Midbrain (tissue), 1 donor: ENCODE measurements at places on chromosomes 11 and 22.
A peak's percentile ranks its signal among the peaks of the same experiment; 100 is the strongest.

DNA sequence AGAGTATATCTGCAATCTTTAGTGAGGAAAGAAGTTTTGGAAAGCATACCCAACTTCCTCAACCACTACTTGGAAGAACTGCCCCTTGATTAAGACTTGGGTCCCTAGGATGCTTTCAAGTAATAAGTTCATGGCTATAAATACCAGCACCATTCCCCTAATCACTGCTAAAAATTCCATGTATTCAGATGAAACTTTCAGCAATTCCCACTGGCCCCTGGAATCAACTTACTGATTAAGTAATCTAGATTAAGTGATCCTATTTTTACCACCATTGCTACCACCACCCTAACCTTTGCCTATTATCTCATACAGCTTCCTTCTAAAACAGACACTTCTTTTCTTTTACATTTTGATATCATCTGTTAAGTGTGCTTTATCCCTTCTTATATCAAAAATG is 10.5 kb downstream of the PICALM start:
- DNase-seq, result no peak

DNA sequence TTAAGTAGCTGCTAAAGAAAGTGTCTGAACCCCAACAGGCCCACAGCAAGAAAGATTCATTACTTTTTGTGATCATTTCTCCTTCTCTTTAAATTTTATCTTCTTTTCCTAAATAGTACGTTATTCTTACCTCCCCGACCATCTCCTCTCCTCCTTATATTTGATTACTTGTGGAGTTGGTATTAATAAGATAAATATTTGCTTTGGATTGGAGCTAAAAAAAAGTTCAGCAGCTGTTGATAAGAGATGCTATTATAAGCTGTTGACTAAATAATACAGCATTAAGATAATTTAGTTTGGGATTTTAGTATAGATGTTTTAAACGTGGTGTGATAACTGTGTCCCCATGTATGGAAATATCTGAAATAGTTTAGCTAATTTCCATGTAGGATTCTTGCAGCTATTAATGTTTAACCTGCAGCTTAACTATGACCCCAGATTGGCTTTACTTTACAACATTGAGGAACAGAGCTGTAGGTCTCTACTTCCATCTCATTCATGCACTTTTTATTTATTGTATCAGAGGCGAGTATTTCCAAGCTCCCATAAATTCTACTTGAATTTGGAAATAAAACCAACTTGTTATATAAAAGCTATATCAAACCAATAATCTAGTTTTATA is 37.8 kb downstream of the ZNF143 start:
- DNase-seq, result no peak

DNA sequence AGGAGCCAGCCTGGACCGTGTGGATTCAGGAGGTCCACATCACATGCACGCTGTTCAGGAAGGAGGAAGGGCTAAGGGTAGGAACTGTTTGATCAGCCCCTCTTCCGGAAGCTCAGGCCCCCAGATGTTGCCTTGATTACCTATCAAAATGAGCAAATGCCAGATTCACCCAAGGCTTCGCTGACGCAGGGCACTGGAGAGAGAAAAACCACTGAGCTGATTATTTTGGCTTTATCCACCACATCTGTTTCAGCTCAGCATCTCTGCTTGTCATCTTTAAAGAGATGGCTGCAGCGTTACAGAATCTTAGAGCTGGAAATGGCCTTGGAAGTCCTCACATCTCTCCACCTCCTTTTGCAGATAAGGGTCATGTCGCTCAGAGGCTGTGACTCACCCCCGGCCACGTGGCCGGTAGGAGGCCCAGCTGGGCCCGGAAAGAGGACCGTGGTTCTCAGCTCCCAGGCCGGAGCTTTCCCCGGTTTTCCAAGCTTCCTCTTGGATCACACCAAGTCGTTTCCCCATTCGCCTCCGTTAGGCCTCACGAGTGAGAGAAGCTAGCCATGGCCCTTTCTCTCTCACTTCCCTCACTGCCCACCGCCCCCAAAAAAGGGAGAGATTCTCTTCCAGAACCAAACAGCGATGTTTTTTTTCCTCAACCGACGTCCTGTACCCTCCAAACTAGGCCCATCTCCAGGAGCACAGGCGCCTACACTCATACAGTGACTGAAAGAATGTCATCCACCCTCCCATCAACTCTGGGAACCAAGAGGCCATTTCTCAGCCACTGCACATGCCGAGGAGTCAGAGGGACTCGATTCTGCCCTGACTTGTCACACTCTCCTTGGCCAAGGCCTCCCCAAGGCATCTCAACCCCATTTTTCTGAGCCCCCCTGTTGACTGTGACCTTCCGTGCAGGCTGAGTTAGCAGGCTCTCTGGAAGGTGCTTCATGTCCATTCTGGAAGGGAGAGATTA is 37.6 kb downstream of the LIF start:
- no peak for DNase-seq

- no peak for DNase-seq
Observed at GRCh38 chr11:18594999-18595749, 4.4 kb upstream of the MISFA start.

GRCh38 chr11:88405853-88406252 is 68.3 kb upstream of the CTSC start:
- DNase-seq, result no peak

- DNase-seq, result peak; percentile 54
Observed at GRCh38 chr11:114340311-114341131, 44.3 kb downstream of the NNMT start.

- no peak for DNase-seq
Observed at GRCh38 chr11:76269247-76269646, 62.9 kb upstream of the WNT11 start.

- no peak for DNase-seq
Observed at GRCh38 chr22:24706054-24706453, 68.5 kb downstream of the PIWIL3 start.

DNA sequence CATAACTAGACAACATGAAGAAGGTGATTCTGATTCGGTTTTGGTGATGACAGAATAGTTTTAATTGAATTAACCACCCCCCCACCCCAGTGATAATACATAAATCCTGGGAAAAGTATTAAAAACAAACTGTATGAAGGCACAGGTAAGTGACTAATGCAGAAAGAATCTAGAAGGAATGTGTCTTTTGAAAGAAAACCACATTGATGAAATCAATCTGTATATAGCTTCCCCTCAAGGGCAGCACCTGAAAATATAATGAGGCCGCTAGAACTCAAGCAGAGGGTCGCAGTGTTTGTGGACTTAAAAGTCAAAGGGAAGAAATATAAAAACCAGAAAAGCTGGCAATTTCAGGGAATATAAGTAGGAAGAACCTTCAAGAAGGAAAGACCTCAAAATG is 580.5 kb upstream of the CHORDC1 start:
- no peak for DNase-seq

DNA sequence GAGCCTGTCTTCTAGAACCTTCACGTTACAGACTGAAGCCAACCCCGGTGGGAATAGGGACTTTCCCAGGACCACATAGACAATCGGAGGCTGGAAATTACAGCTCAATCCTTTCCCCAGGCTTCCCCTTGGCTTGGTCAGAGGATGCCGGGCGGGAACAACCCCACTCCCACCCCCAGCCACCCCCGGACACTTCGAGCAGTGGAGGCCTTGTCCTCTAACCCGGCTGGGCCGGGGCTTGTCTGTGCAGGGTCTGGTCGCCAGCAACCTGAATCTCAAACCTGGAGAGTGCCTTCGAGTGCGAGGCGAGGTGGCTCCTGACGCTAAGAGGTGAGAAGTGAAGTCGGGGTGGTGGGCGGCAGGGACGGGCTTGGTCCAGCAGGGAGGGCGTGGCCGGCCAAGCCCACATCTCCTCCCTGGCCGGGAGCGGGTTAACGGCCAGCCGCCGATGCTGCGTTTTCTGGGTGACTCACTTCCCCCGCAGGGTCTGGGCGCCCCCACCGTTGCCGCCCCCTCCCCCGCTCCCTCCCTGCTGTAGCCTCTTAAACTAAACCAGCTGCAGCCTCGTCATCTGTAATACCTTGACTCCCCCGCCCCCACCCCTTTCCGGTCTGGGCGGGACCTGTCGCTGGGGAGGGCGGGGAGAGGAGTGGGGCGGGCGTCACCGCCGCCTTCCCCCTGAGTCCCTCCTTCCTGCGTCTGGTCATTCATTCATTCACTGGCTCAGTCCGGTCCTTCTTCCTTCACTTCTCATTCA is 1.5 kb downstream of the LGALS1 start:
- DNase-seq, result peak; percentile 18

DNA sequence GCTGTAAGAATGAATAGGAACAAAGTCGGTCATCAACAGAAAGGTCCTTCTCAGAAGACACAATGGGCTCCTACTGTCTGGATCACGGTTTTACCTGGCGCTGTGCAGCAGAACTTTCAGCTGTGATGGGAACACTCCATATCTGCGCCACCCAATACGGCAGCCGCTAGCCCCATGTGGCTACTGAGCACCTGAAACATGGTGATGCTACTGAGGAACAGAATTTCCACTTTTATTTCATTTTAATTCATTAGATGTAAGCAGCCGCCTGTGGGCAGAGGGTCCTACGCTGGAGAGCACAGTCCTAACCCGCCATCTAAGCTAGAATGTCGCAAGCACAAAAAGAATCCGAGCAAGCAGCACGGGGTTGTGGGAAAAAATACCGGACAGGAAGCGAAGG is 2.7 kb downstream of the SULT4A1 start:
- DNase-seq, result no peak

- DNase-seq, result no peak
Observed at GRCh38 chr11:65503949-65504673, 5.3 kb downstream of the MALAT1 start.

GRCh38 chr11:66341502-66342126 is 3.3 kb downstream of the BRMS1 start:
- no peak for DNase-seq

DNA sequence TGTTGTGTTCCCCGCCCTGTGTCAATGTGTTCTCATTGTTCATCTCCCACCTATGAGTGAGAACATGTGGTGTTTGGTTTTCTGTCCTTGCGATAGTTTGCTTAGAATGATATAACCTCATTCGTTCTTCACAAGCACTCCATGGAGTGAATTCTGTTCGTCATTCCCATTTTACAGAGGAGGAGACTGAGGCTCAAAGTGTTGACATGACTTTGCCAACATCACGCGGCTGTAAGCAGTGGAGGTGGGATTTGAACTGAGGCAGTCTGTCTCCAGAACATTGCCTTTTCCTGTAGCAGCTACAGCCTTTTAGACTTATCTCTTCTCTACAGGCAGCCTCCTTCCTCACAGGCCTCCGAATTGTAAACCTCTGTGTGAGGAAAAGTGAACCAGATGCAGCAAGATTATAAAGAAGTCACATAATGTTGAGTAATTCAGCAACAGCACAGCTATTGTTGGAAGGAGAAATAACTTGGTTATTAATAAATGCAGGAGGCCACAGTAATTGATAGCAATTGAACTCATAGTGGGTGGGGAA is 74.6 kb downstream of the MYO18B start:
- DNase-seq, result no peak

- DNase-seq, result no peak
Observed at GRCh38 chr11:68498903-68499883, 38.6 kb downstream of the PPP6R3 start.

DNA sequence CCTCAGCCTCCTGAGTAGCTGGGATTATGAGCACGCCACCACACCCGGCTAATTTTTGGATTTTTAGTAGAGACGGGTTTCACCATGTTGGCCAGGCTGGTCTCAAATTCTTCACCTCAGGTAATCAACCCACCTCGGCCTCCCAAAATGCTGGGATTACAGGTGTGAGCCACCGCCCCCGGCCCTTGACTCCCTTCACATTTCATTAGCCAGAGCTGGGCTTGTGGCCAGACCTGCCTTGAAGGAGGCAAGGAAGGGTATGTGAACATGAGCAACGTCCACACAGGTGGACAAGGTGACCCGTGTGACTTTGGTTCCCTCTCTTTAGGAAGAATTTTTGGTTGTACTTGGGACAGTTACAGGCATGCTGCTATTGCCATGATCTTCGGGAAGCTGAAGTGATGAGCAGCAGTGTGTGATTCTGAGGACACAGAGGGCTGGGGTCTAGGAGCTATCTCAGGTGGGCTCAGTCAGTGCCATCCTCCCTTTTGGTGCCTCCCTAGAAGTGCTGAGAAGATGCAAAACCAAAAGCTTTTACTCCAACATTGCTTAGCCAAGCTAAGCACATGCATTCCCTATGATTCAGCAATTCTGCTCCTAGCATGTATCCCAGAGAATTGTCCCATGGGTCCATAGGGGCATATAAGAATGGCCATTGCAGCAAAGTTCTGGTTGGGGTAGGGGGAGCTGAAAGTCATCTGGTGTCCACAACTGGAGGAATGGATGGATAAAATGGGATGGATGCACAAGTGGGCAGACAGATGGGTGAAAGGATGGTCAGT is 6.1 kb downstream of the AP5B1 start:
- DNase-seq, result no peak

GRCh38 chr11:17633987-17634775 is 85.2 kb upstream of the MYOD1 start:
- DNase-seq, result no peak

DNA sequence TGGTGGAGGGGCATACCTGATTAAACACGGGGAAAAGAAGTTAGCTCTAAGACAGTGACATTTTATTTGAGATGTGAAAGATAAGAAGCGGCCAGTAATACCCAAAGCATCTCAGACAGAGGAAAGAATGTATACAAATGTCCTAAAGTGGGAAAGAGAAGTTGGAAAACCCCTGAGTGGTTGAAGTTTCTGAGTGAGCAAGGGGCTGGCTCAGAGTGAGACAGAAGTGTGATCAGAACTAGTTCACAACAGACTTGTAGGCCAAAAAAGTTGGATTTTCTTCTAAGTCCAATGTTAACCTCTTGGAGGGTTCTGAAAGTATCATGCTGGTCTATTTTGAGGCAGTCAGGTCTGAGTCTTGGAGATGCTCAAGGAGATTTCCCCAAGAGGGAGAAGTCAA is 608.7 kb downstream of the SOX6 start:
- DNase-seq, result no peak

DNA sequence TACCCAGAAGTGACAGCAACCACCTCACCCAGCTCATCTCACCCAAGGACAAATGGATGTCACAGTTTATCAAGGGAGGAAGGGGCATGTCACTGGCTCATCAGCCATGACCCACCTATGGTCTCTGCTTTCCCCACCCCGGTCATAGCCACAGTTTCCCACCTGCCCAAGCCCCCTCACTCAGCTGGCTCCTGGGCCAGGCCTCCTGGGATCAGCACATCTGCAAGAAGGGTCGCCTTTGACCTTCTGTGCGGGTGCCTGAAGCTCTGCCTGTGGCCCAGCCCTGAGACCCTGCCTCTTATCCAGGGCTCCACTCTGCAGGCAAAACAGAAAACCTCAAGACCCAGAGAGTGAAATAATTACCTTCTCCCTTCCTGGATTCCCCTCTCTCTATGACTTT is 236.4 kb downstream of the BUD13 start:
- DNase-seq, result no peak

DNA sequence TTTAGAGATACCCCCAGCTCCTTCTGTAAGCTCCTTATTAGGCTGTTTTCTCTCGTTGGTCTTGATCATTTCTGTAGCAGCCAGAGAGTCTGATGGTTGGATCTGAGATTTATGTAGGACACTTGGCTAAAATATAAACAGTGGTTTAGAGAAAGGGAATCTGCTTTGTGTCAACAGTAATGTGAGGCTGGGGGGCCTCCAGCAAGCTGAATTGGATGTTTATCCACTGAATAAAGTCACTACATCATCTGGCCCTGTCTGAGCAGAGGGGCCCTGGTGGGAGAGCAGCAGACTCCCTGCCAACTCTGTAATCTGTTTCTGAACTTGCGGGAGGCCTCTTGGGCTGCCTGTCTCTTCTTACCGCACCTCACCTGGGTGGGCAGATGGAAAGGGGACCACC is 328.5 kb upstream of the PLET1 start:
- DNase-seq, result no peak
